NCI-H1436 treated with DMSO at 0.1 percent for 48 hours (cell line): ENCODE measurements at places on chromosomes 3 and 15.

GRCh38 chr3:105647047-105647446, 221.8 kb downstream of the CBLB start:
- DNase-seq: no peak

DNA sequence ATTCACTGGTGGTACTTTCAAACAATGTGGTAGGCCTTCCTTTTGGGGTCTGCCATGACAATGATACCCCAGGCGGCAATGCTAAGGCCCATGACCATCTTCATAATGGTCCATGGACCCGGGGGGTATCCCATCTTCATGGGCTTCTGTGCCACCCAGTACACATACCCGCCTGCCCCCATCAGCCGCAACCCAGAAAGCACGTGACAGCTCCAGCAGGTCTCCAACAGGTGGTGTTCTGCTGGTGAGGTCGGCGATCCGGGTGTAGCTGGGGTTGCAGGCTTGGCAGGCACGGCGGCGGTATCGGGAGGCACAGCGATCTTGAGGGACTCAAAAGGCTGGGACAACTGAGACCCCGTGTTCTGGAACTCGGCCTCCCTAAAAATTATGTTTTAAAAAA, 214.5 kb downstream of the SNRPN start:
- DNase-seq: no peak

GRCh38 chr3:13822042-13822441, 57.8 kb downstream of the WNT7A start:
- DNase-seq: no peak

DNA sequence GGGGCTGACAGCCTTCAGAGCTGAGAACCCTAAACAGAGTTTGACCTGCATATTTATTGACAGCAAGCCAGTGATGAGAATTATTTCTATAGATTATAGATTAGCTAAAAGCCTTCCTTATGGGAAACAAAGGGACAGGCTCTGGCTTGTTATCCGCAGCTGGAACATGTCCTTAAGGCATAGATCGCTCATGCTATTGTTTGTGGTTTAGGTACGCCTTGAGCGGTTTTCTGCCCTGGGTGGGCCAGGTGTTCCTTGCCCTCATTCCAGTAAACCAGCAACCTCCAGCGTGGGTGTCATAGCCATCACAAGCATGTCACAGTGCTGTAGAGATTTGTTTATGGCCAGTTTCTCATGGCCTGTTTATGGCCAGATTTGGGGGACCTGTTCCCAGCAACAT, 10.2 kb upstream of the FAH start:
- no peak for DNase-seq

GRCh38 chr3:193010191-193010590, 92.5 kb upstream of the MB21D2 start:
- no peak for DNase-seq

DNA sequence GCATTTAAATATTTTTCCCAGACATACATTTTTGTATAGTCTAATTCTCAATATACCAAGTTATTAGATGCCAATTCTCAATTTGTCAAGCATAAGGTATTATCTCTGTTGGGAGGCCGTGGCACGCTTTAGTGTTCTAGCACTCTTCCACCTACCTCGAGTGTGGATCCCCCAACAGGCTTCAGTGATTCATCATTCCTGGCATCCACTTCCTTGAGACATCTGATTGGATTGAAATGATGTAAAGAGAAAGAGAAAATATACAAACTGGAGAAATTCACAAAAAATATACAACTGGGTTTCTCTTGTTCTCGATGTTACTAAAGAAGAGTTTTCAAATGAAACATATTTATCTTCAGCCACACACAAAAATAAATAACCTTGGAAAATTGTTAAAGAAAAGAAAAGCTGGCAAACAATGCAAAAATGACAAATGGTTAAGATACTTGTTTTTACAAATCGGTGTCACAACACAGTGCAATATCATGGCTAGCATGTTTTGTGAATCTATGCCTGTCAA, 218.0 kb upstream of the CDIN1 start:
- DNase-seq: no peak

- DNase-seq: no peak
These were observed 4.9 kb downstream of the IL5RA start for GRCh38 chr3:3105246-3105645.

DNA sequence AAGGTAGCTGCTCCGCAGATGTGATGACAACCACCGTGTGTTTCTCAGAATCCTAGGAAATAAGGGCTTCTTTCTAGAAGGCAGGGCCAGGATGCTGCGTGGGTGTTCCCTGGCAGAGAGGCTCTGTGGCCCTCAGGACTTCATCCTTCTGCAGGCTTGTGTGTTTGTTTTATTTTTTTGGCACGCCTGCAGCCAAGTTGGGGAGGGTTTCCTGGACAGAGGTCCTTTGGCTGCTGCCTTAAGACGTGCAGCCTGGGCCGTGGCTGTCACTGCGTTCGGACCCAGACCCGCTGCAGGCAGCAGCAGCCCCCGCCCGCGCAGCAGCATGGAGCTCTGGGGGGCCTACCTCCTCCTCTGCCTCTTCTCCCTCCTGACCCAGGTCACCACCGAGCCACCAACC, at the start of gene CLEC3B:
Gene CLEC3B, plus strand, starts transcription at position 266 of the 400 bp plus-strand sequence. Its CDS starts 60 bp downstream, at position 326.
- no peak for DNase-seq

DNA sequence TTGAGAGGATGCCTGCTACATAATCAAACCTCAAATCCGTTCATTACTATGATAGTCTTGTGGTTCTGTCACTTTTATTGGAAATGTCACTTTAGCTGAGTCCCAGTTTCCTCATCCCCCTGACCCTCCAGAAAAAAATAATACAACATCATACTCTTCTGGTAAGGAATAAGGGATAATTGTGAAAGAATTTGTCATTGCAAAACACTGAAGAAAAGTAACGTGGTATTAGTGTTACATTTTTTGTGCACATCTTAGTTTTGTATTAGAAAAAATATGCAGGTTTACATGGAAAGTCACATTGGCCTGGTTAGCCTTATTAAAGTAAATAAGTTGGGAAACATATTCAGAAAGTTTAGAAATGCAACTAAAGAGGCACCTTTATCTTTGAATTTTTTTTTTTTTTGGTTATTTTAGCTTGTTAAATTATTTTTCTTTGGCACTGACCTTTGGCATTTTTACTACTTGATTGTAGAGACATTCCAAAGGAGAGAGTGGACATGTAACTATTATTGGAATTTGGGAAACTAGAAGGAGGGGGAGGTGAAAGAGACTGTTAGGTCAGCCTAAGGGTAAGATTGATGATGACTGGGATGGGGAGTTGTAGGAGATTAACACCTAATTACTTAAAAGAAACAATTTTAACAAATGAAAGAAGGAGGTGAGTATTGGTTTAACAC, 462.2 kb upstream of the RARB start:
- no peak for DNase-seq

DNA sequence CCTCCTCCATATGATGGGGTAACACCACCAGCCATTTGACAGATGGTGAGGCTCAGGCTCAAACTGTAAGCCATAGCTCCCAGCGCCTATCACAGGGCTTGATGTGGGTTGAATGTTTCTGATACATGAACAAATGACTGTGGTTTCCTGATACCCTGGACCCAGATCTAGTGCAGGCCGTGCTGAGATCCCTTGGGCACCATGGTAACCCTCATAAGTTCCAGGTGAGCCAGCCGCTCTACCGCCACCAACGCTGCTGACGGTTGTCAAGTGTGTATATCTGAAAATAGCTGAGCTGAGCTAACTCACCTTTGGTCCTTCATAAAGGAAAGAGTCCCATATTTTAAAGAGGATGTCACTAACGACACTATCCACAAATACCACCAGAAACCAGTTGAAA, 74.5 kb downstream of the TBC1D2B start:
- DNase-seq: no peak

DNA sequence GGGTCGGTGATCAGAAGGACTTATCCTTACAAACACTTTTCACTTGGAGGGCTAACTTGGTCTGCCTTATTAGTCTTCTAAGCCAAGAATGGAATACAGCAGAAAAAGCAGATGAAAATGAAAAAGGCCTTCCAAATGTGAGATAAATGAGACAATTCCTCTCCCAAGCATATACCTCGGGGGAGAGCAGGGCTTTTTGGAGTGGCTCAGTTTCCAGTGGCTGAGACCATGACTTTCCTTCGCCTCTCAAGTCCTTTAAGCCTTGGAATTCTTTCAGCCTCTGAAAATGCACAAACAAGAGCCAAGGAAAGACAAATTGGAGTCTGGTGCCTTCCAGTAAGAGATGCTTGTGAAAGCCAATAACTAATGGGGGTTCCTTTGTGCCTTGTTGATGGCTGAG, 130.9 kb downstream of the DTWD1 start:
- no peak for DNase-seq

DNA sequence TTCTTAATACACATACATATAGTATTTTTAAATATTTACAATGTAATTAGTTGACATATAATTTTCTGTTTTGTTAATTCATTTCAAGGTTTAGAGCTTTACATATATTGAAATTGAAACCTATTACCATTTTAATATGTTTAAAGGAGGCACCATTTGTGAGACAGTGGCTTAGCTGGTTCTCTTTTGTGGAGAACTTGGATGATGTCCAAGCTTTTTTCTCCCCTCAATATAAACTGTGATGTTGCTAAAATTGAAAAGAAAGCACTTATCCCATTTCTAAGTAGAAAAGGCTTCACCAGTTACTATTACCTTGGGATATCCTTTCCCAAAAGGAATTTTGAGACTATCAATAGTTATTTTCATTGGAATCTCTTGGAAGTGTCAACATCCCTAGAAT, 707.2 kb downstream of the NTRK3 start:
- no peak for DNase-seq

GRCh38 chr3:125294411-125294810, 80.7 kb downstream of the ZNF148 start:
- no peak for DNase-seq

GRCh38 chr3:149443545-149443912, 31.0 kb upstream of the TM4SF4 start:
- DNase-seq: no peak

GRCh38 chr3:169404520-169404890, 259.0 kb downstream of the MECOM start:
- DNase-seq: no peak

GRCh38 chr3:73624017-73624820, 522 bp downstream of the PDZRN3 start:
- DNase-seq: no peak

- no peak for DNase-seq
These were observed 377.8 kb downstream of the GRM7 start for GRCh38 chr3:7238565-7239295.

DNA sequence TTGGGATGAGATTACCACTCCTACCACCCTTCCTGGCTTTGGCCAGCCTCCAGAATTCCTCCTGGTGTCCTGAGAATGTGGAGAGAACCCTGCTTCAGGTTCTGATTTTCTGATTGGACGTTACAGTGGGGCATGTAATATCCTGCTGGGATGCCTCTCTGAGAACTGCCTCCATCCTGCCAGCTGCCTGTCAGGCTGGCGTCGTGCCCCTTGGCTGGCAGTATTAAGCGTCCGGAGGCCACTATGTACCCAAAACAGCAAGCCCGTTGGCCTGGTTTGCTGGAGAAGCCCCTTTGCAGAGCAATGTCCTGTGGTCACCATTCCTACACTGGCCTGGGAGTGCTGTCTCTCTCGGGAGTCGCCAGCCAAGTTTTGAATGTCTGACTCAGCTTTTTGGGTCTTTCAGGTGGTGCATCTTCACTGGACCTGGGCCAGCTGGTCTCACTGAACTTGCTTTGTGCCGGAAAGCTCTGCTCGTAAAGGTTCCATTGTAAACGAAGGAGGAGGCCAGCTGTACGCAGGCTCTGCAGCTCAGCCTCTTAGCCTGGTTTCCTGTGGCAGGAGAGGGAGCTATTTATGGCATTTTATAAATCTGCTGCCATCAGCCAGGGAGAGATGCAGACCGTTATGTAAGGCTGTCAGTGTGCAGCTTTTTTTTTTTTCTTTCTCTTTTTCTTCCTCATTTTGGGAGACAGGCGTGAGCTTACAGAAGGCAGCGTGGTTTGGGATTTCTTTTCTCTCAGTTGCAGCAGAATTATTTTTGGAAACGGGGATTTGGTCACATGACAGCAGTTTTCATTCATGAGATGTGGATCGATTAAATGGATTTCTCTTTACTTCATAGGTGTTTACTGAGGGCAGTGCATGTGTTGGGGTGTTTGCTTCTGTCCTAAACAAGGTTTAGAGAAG, 19.0 kb upstream of the TRAK1 start:
- DNase-seq: no peak

DNA sequence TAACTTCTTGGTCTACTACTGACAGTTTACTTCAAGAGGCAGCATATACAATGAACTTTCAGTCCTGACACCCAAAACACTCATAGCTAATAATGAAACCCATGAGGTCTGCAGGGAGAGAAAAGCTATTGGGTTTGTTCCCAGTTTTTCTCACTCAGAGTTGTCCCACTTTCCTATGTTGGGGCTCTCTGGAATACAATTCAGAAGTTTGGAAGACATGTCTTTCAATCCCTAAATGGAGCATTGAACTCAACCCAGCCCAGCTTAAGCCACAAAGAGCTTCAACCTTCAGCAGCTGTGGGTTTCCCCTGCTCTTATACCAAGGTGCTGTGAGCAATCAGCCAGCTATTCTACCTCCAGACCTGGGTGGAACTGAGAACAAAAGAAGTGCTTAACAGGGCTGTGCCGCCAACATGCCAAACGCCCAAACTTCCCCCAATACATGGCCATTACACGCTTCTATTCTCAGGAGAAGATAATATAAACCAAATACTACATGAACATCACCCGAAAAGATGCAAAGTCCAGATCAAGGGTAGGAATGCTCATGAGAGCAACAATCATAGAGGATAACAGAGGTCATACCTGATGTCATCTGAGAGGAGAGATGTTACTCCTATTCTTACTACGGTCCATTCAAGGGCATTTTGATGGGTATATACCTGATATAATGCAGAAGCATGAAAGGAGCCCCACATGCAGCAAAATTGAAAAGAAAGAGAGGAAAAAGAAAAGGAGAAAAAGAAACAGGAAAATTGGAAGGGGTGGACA, 131.2 kb upstream of the TGFBR2 start:
- no peak for DNase-seq

GRCh38 chr3:104911376-104911775, 455.3 kb upstream of the ALCAM start:
- no peak for DNase-seq

DNA sequence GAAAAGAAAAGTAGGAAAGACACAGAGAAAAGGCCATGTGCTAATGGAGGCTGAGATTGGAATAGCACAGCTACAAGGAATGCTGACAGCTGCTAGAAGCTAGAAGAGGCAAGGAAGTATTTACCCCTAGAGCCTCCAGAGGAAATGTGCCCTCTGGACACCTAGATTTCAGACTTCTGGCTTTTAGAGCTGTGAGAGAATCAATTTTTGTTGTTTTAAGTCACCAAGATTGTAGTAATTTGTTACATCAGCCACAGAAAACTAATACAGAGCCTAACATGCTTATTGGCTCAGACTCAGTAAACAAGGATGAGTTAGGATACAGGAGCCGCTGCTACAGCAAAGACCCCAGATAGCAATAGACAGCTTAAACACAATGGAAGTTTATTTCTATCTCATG, 33.1 kb upstream of the GLCE start:
- no peak for DNase-seq

GRCh38 chr15:60795889-60796288, 316.9 kb upstream of the ICE2 start:
- no peak for DNase-seq

GRCh38 chr3:105619651-105620050, 249.2 kb downstream of the CBLB start:
- DNase-seq: no peak
